ENCODE measurements at places on chromosomes 6 and 20. TPM values are rescaled to one million over a fixed set of nuclear protein-coding genes. Genes with fewer than 3 reads are reported as not detected.

DNA sequence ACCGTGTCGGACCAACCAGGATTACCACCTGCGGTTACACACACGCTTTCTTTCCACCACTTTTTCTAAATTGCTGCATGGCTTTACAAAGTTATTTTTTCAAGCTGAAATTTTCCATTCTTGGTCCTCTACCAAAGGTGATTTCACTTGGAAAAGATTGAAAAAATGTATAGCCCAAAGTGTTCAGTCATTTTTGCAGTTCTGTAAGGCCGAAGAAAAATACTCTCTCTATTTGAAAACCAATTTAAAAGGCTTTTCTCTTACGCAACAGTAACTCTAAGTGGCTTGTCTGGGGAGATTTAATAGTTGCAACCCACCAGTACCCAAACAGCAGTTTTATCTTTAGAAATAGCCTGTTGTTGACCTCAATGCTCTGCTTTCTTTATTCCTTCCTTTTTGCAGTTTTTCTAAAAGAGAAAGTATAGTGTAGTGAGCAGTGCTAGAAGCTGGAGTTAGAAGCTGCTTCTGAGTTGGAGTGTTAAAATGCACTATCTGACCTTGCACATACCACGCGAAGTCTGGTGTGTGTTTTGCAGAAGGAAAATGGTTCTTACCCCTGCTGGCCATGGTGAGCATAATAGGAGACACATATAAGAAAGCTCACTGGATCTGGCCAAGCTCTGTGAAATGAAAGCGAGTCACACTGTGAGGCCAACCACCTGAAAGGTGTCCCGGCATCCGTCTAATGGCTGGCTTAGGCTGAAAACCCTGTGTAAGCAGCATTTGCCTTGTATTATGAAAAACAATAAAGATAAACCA lies 271.6 kb upstream of the PRND start:
- no peak for DNase-seq

Gene GPX5
- not detected for polyA plus RNA-seq

DNA sequence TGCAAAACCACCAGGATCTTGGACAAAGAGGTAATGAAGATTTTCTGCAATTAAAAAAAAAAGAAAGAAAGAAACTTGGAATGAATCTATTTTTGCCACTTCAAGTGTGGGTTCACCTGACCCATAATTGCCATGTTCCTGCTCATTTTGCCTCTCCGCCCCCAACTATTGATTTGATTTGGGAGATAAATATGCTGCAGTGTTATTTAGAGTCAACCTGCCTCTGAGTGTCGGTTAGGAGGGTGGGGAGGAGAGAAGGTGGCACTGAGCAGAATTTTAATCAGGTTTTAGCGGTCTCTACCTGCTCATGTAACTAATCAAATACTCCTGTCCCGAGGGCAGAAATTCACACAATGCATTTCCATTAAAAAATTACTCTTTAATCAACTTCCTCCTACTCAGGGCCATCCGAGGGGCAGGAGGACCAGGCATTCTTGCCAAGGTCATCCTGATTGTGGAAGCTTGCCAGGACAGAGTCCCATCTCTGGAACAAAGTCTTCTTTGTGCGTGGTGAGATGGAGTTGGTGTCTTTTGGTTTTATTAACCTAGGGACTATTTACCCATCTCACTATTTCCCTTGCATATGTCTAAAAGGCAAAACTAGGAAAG lies 300.1 kb downstream of the CDH26 start:
- no peak for DNase-seq

DNA sequence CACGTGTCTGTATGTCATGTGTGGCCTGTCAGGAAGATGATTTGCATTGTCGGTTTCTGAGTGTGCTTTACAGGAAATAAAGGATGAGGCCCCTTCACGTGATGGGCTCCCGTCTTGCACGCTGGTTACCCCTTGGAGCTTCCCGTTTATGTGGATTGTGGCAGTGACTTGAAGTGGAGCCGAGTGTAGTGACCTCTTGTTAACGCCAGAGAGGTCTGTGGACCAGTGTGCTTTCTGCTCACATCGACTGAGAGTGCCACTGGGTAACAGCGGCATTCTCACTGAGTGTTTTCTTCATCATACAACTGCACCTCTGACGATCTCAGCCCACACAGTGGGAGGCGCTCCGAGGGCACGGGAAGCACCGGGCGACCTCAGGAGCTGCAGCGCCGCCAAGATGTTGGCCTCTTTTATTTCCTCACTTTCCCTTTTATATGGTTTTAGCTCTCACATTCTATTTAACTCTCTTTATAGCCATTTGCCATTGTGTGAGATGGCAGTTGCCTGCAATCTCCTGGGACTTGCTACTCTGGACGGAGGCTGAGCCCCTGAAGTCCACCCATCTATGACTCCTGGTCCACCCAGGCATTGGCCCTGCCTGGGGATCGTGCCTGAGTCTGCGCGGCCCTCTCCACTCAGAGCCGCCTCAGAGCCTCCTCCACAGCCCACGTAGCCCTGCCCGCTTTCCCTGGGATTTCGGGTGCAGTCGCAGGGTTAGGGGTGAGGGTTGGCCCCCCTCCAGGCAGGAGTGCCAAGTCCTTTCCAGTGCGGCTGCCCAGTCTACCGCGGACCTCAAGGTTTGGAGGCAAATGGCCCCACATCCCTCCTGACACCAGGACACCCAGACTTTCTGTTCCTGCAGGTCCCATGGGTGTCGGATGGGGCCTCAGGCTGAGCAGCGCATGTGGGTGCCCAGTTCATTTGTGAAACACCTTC lies 238.9 kb downstream of the ERMARD start:
- peak; percentile 66 for DNase-seq

DNA sequence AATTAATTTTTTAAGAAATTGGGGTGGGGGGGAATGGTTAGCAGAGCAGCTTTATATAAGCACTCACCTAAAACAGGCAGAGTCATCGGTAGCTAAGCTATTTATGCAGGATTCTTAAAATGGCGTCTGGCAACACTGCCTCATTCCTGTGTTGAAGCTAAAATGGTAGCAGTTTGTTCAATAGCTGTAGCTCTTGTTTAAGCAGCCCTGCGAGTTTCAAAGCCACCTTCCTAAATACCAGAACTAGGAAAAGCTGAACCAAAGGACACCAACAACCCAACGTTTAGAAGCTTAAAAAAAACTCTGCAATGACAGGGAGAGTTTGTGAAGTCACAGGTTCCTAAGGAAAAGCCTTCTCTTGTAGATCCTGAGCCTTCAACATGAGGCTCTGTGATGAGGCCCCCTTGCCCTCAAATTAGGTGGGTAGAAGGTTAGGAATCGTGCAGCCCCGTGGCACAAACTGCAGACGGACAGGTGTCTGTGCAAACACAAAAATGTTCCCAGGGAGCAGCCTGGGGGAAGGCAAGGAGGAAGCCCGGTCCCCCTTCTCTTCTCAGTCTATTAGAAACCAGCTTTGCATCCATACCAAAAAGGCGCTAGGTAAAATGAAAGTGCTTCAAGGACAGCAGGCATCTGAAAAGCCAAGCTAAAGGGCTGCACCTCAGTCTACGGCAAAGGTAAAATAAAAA lies 4.7 kb downstream of the ZMYND8 start:
- no peak for DNase-seq

- no peak for DNase-seq
Measured at GRCh38 chr6:135067911-135068310, 13.3 kb upstream of the HBS1L start.

GRCh38 chr6:79034865-79035264 lies 43.2 kb downstream of the PHIP start:
- no peak for DNase-seq

GRCh38 chr6:81613606-81614005 lies 138.9 kb downstream of the TENT5A start:
- no peak for DNase-seq

Gene NFYA
- 5.6 TPM for polyA plus RNA-seq

Gene NNAT
- 0.38 TPM for polyA plus RNA-seq

Gene FRMD1
- polyA plus RNA-seq: 0.03 TPM

DNA sequence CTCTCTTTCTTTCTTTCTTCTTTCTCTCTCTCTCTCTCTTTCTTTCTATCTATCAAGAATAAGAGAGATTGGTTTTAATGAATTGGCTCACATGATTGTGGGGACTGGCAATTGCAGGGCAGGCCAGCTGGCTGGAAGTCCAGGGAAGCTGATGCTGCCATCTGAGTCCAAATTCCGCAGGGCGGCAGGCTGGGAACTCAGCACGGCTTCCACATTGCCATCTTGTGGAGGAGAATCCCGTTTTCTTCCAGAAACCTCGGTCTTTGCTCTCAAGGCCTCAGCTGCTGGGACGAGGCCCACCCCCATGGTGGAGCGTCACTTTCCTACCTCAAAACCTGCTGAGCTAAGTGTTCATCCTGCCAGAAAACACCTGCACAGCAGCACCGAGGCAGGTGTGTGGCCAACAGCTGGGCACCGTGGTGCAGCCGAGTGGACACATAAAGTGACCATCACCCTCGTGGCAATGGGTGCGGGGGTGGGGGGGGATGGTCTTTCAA lies 58.8 kb upstream of the SLCO4A1 start:
- DNase-seq: no peak

Gene MRAP2
- polyA plus RNA-seq: 90.8 TPM

DNA sequence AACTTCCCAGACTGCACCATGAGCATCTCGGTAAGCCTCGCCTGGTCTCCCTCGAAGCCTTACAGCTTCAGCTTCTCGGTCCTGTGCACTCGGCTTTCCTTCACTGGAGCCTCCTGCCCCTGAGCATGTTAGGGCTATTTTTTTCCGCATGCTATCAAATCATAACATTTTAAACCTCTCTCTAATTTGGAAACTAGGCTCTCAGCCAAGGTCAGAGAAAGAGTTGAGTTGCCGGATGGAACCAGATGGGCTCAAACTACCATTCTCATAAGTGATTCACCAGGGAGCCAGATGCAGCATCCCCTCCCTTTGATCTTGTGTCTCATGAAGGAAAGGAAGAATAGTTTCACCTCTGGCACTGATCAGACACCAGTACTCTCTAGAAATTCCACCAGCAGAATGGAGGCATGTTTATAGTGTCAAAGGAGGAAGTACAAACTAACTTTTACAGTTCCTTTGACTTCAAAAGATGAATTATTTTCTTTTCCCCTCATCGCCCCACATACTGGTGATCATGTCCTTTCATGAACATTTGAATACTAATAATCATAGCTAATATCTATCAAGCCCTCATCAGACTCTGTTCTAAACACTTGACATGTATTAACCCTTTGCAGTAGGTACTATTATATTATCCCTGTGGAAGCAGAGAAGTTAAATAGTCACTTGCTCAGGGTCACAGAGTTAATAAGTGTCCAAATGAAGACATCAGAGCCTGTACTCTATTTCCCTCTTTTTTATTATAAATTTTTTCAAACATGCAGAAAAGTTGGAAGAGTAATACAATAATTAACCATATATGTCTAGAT lies 46.7 kb downstream of the MAP1LC3A start:
- DNase-seq: no peak

DNA sequence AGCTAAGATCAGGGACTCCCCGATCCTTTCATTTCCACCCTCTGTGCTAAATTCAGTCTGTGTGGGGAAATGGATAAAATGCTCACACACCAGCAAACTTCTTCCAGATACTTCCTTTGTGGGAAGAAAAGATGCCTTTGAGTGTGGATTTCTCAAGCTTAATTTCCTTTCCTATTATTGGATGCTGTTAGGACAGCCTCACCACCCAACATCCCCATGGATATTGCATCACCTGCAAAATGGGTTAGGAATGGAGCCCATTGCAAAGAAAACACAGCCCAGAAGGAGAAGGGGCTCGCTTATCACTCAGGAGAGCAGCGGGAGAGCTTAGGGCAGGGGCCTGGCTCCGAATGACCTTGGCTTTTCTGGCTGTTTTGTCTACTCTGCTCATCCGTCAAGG lies 272.2 kb downstream of the CDC5L start:
- DNase-seq: no peak

Gene VGLL2
- polyA plus RNA-seq: not detected

Gene NHLRC1
- 2.1 TPM for polyA plus RNA-seq
